ENCODE measurements at places on chromosomes 11 and 22.

DNA sequence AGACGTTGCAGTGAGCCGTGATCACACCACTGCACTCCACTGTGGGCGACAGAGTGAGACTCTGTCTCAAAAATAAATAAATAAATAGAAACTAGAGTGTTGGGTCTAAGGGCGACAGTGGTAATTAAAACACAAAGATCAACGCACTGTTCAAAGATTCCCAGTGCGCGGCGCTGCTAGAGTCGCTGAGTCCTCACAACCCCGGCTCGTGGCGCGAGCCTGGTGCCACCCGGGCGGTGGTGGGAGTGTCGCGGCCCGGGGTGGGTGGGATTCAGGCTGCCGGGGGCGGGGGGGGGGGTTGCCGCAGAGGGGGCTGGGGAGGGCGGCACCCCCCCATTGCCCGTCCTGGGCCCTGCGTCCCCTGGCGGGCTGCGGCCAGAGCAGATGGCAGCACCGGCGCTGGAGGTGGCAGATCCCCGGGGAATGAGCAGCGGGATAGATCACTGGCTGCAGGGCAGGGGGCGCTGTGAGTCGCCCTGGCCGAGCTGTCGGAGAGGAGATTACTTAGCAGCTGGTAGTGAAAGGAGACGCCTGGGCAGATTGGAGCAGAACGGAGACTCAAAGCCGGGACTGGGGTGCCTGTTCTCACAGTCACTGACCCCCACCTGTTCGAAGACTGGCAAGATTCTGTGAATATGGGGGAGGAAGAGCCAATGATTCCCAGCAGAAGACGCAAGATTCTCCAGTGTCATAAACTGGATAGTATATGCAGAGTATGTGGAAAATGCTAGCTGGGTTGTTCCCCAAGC, 30.2 kb upstream of the APOBEC3A start:
- peak; percentile 33 for DNase-seq

DNA sequence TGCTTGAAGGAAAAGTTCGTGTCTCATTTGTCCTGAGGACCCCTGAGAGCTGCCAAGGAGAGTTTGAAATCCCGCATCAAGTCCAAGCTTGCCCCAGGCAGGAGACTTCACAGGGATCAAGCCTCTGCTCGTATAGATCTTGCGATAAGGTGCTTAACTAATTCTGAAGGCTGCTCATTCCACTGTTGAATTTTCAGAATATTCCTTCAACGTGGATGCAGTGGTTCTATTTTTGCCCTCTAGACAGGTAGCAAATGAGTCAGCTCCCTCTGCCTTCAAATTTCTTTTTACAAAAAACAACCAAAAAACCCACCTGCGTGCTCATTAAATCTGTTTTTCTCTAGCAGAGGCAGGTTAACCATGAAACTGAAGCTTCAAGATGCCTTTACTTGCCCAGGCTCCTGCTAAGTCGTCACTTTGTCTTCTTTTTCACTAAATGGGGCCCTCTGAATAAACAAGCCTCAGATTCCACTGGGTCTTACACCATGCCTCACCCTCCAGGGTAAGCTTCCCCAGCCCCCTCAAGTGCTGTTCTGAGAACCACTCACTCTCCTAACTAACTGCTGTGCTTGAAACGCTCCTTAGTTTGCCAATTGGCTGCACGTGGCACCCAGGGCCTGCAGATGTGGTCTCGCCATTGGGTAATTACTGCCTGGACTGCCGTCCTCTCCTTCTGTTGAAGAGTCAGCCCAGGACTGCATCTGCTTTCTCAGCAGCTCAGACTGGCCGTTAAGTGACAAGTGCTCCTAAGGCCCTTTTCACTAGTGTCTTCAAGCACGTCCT, 105.0 kb downstream of the TRPC6 start:
- DNase-seq: no peak

GRCh38 chr11:129743112-129743815, 72.4 kb upstream of the TMEM45B start:
- no peak for DNase-seq

DNA sequence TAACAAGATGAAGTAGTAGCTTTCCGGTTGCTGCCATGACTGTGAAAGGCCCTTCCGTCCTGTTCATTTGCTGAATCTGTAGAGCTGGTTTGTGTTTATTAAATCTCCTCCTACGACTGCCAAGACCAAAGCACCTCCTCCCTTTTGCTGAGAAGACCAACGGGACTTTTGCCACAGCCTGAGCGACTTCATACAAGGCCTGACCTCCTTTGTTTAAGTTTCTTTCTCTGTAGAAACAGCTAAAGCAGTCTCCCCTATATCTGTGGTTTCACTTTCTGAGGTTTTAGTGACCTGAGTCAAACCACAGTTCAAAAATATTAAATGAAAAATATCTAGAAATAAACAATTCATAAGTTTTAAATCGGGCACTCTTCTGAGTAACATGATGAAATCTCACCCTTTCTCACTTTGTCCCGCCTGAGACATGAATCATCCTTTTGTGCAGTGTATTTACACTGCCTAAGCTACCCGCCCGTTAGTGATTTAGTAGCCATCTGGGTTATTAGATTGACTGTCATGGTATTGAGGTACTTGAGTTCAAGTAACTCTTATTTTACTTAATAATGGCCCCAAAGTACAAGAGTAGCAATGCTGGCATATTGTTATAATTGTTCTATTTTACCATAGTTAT, 119.1 kb upstream of the LRRC4C start:
- no peak for DNase-seq

DNA sequence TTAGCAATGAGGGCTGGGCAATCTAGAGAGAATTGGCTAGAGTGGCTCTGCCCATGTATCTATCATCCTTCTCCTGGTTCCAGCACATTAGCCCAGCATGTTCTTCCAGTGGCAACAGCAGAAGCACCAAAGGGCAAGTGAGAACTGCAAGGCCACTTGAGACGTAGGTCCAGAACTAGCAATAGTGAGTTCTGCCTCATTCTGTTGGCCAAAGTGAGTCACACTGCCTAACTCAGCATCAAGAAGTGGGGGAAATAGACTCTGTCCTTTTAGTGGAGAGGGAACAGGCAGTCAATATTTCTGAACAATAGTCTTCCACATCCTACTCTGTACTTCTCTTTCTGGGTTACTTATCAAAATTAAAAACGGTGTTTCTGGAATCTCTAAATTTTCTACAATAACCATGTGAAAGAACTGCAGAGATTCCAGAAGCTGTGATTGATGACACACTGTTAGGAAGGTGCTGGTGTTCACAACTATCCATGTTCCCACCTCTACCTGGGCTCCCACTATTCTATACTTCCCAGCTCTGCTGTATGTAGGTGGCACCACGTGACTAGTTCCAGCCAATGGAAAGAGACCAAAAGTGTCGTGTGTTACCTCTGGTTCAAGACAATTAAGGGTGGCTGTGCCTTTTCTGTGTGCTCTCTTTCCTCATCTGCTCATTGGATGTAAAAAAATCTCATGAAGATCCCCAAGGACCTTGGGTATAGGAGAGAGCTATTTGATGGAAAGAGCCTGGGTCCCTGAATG, 23.4 kb upstream of the GRK3 start:
- no peak for DNase-seq

DNA sequence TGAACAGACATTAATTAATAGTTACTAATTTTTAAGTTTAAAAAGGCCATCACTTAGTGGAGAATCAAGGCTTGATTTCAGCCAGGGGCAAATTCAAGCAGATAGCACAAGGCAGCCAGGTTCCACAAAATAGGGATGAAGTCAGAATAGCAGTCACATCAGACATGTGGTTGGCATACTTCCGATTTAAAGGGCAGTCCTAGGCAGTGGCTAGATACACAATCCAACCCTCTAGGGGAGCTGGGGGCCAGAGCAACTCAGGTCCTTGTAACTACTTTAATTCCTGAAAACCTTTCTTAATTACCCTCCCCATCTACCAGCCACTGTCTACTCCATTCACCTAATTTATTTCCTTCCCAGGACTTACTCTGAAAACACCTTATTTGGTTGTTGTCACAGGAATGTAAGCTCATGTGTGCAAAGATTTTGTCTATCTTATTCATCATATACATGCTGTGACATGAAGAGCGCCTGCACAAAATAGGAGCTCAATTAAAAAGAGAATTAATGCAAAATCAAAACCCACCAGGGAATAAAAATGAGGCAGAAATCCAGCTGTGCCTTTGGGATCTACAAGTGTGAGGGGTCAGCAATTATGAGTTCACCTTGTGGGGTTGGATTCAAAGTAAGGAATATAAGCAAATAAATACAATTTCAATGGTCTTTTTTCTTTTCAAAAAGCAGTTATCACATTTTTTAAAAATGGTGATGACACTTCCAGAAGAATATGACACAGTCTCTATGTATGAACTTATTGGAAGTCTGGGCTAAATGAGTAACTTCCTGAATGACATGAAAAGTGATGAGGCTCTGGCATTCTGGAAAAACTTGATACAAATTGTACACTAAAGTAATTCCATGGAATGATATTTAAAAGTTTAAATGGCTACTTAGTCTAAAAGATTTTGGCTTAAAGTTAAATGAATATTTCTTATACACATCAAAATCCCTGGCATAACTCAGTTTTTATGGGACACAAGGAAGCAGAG, 53.8 kb downstream of the COPB1 start:
- DNase-seq: no peak

DNA sequence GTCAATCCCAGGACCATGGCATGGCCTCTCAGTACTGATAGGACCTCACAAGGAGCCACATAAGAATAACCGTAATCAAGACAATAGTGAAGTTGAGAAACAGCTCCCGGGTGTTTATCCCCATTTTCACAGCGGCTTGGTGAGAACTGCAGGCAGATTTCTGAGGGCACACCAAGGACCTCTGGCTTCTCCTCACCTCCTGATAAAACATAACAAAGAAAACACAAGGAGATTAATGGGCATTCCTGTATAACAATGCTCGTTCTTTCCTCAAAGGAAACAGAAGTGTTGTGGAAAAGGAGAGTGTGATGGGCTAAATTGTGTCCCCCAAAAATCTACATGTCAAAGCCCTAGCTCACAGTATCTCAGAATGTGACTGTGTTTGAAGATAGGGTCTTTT, 4.0 kb downstream of the SLN start:
- no peak for DNase-seq

GRCh38 chr11:72744474-72744873, 7.7 kb downstream of the ARAP1 start:
- DNase-seq: no peak
